Naive thymus-derived CD4-positive, alpha-beta T cell (primary cell): ENCODE measurements at places on chromosomes 4 and X. TPM values are rescaled to one million over a fixed set of nuclear protein-coding genes. Genes with fewer than 3 reads are reported as not detected.

DNA sequence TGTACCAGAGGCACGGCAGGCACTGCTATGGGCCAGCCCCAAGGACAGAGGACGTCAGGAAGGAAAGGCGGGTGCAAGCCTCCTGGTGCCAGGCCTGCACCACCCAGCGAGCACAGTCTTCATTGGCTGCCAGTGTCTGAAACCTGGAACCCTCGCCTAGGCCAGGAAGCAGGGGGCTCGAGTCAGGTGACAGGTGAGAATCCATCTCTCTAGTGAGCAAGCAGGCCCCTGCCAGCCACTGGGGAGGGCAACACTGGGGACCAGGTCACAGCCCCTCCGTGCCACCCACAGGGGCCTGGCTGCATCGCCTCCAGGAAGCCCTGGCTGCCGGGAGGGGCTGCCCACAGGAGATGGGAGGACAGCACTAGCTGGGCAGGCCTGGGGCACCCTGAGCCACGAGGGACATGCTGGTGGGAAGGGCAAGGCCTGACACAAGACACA lies 6.9 kb upstream of the HAUS3 start:
- no peak for DNase-seq

- DNase-seq = no peak
Measured at GRCh38 chr4:83369831-83370639, 35.4 kb upstream of the HPSE start.

- no peak for DNase-seq
Measured at GRCh38 chr4:3402491-3403347, 39.0 kb upstream of the HGFAC start.

- DNase-seq = no peak
Measured at GRCh38 chr4:8888856-8889255, 17.2 kb upstream of the HMX1 start.

Gene CDX4
- total RNA-seq = not detected

- no peak for DNase-seq
Measured at GRCh38 chr4:112908511-112908910, 140.9 kb upstream of the ANK2 start.
